Progenitor cell of endocrine pancreas (in vitro differentiated cells): ENCODE measurements at places on chromosomes 12 and 14.
A peak's percentile ranks its signal among the peaks of the same experiment; 100 is the strongest.

DNA sequence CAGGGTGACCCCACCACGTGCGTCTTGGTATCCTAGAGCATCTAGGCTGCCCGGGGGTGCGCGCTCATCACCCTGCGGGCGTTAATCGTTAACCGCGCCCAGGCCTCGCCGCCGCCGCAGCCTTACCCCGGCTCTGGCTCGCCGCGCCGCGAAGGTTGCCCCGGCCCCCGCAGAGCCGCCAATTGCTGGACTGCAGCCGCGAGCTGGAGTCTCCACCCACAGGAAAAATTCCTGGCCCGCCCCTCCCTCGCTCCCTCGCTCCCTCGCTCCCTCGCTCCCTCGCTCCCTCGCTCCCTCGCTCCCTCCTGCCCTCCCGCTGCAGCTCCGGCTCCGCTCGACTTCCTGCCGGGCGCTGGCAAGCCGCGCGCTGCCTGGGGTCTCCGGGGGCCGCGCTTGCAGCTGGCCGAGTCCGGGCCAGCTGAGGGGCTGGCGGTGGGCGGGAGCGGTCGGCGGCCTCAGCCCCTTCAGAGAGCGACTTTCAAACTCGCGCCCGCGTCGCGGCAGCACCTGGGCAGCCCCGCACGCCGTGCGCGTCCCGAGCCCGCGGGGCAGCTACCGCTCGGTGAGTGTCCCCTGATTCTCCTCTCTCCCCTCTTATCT lies at the start of gene PLEKHG3:
PLEKHG3 (plus strand) TSS at position 282 of the 600 bp plus-strand sequence. CDS start 23,208 bp downstream, outside the sequence.
- peak; percentile 68 for DNase-seq

DNA sequence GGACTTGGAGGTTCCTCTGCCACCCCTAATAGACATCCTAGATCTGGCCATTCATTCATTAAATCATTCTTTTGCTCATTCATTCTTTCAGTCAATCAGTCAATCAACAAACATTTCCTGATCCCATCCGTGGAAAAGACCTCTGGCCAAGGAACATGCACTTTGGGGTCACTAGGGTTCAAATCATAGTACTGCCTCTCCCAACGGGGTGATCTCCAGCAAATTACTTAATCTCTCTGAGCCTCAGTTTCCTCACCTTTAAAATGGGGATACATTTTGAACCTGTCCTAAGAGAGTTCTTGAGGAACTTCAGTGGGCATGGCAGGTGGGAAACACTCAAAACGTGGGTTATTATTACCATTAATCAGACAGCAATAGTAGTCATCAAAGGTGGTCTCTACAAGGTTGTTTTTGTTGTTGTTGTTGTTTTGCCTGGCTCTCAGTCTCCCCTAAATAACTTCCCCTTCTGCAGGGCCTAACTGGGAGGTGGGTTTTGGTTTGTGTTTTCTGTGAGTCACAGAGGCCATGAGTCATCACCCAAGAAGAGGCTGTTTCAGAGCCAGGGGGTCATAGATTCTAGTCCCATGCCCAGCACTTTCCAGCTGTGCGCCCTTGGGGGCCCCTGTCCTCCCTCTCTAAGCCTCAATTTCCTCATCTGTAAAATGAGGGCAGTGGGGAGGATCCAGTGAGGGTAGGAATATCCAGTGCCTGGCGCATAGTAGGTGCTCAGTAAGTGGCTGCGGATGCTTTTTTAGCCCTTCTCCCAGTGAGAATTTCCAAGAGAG lies 16.9 kb upstream of the FAM222A start:
- no peak for DNase-seq

- DNase-seq = no peak
Measured at GRCh38 chr12:104345234-104346066, 41.9 kb downstream of the EID3 start.

DNA sequence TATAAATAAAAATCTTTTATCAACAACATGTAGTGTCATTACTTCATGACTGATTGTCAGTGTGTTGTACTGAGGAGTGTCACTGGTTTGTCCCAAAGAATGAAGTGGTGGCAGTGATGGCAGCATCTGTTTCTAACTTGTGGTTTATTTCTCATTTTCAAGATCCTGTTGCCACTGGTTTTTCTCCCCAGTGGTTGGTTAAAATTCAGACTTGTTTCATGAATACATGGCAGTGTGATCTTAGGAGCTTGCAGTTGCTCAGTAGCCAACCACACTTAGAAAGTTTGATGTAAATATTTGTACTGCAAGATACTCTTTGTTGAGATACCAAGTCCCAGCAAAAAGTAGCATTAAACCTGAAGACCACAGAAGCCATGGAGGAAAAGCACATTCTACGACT lies 69.8 kb downstream of the PLEKHA5 start:
- no peak for DNase-seq

DNA sequence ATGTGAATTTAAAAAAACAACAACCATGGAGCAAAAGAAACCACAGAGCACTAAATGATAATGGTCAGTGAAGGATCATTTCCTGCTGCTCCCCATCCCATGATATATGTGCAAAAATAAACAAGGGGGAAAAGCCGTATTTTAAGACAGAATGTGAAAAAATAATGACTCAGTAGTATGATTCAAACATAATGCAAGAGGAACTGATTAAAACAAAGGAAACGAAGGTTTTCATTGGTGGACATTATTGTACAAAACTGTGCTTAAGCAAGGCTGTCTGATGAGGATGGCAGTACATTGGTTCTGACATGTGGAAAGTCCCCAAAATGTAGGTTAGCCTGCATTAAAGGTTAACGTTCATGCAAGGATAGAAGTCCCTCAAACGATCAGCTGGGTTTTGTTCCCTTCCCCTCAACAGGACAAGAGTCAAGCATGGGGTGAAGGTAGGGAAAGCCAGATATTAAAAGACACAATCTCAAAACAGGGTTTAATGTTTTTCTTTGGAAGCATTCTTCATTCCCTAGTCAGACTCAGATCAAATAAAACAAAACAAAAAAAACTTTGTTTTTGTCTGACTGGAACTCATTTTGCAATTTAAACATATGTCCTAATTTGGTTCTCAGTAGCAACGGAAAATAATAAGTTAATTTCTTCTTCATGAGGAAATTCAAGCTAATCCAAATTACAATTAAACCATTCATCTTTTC lies 26.3 kb upstream of the PTGDR start:
- no peak for DNase-seq

- DNase-seq = no peak
Measured at GRCh38 chr12:53734425-53734824, 7.2 kb upstream of the CALCOCO1 start.

DNA sequence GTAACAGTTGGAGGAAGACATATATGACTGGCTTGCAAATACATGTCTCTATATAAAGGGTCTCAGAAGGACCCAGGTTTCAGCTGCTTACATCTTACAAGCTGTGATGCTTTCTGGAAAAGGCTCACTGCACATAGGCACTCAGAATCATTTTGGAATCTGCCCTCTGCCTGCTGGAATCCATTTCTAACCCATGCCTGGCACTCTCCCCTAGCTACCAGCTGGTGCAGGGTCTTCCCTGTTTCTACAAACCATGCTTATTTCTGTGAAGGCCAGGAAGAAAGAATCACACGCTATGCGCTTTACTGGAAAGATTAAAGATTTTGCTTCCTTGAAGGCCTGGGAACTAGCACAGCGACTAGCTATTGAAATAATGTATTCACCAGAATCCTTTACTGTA lies 151.3 kb downstream of the DICER1 start:
- no peak for DNase-seq

DNA sequence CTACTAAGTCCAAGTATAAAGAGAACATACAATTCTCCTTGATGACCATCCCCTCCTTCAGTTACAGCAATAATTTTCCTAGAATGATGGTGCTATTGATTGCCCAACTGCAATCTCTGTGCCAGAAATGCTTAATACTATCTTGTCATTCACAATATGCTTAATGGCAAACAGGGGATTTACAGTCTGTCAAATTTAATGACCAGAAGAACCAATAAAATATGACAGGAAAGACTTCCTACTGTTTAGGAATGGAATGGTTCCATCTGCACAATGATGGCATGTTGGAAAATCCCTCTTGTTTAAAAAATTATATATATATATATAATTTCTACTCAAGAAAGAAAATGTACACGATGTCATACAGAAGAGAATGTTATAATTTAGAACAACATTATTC lies 623.2 kb downstream of the CCER1 start:
- DNase-seq = no peak
